Left renal cortex interstitium (tissue), 4 donors: ENCODE measurements at places on chromosomes 4 and X. TPM values are rescaled to one million over a fixed set of nuclear protein-coding genes. Genes with fewer than 3 reads are reported as not detected.

- no peak for DNase-seq
These were observed 25.1 kb upstream of the CLDN34 start for GRCh38 chrX:9942086-9942485.

DNA sequence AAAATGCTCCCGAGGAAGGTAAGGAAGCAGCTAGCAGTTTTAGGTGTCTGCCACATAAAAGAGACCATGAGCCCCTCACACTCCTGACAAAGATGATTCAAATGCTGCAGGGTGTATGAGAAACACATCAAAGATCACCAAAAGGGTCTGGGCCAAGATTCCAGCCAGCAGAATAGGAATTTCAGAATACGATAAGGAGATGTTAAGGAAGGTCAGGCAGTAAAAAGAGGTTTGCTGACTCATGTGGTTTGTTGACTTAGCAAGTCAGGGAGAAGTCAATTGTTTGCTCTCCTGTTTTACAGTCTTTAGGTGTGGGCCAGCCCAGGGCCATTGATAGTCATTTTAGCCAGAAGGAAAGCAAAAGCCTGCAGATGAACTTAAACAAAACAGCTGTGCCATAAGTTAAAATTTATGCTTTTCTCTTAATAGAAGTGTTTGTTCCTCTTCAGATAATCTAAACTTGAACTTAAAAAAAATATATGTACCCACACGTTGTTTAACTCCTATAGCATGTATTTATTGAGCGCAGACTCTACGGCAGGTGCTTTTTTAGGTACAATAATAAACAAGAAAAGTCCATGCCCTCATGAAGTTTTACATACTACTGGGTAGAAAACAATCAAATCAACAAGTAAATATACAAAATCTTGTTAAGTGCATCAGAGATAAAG is 115.6 kb downstream of the CAMK2D start:
- DNase-seq, result no peak

DNA sequence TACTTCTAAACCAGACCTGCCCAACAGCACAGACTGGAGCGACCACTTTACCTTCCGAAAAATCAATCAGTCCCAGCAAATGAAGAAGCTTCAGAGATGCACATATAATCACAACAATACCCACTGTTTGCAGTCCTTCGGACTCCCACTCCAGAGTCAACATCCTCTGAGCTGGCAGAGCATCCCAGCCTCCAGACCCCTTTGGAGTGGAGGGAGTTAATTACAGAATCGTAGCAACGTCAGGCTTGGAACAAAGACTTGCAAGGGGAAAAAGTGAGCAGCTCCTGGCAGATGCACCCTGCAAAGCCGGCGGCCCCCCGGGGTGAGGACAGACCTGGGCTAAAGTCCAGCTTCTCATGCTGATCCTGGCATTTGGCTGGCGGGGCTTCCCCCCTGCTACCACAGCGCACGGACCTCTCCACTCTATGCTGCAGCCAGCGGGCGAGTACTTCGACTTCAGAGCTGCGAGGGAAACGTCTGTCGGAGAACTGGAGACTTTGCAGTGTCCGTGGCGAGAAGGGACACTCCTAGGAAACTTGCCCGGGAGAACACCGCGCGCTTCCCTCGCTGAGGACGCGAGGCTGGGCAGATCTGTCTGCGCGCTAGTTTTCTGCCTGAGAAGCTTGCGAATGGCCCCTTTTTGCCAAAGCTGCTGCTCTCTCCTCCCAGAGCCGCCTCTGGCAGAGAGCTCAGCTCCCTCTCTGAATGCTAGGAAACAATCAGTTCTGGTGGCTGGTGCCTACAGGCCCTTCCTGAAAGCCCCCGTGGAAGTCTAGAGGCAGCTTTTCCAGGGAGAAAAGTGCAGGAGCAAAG is 283.7 kb downstream of the PACRGL start:
- peak; percentile 10 for DNase-seq

GRCh38 chr4:100504086-100504874 is 13.5 kb downstream of the EMCN start:
- DNase-seq, result no peak

DNA sequence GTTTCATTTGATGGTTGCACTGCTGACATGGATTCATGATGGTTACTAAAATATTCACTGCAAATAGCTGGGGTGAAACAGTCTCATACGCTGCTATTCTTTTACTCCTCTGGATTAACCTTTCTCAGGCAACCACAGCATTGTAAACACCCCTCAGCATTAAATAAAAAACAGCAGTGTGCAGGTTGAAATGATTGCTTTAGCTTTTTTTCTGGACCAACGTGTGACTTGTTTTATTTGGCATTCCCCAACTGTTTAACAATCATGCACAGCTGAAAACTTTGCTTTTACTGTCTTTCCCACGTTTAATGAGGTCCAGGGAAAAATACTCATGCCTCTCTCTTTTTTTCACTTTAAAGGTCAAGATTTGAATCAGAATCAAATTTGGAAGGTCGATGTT is 490.8 kb downstream of the RAPGEF2 start:
- no peak for DNase-seq

- DNase-seq, result no peak
These were observed 46.2 kb downstream of the STAP1 start for GRCh38 chr4:67604749-67605148.

DNA sequence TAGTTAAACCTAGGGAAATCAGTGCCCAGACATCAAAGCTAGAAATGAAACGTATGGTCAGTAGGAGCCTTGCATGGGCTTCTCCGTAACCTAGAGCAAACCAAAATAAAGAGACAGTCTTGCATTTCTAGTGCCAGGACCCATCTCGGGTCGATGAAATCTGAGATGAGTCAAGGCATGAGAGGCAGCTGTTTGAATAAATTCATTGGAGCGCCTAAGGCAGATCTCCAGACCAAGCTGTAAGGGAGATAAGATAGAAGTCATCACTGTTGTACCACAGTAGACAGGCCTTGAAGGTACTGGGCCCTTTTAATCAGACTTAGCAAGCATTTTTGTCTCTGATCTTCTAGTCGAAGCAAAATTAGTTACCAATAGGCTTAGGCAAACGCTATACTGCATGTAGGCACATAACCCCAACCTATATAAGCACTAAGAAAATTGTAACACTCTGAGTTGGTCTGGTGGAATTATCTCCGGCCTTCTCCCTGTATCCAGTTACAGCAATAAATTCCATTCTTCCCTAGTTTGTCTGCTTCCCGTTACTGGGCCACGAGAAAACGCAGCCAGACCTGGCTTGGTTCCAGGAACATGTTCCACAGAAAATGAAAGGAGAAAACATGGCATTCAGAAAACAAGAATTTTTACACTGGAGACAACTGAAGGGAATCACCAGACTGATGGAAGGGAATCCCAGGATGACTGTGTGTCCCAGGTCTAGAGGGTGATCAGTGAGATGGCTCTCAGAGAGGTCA is 21.1 kb upstream of the PAPSS1 start:
- DNase-seq, result no peak

- DNase-seq, result no peak
These were observed 178.4 kb upstream of the GALNT7 start for GRCh38 chr4:172989984-172990820.

- no peak for DNase-seq
These were observed 50.7 kb downstream of the PLAC1 start for GRCh38 chrX:134607523-134607922.

- DNase-seq, result no peak
These were observed 2343.1 kb downstream of the PCDH7 start for GRCh38 chr4:33063241-33063640.

DNA sequence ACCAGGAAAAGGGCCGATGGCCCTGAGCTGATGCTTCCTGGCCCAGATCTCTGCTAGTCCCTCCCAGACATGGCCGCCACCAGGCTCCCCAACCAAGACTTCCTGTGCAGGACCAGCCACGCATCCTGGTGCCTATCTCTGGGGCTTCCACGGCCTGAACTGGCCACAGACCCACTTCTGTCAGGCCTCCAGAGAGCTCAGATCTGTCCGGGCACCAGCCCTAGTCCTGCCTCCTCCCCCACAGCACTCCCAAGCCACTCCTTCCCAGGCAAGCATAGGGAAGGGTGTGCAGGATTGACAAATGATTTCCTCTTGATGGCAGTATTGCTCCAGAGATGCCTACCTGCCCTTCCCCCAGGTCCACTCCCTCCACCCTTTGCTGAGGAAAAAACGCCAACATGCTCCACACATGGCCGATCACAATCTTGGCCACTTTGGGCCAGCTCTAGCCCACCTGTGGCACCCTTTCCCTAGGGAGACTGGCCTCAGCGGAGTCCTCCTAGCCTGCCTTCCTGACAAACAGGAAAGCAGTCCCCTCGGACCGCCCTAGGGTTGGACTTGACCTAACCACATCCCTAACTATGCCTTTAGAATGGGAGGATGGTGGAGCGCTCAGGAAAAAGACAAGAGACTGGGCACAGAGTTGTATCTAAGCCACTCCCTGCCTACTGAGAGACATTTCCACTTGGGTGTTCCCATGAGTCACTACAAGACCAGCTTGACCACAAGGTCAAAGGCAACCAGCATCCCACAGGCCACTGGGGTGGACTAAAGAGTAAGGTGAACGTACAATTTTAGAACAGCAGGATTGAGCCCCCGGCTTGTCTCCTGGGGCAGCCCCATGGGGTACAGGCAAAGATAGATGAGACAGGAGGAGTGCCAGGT is 277.5 kb upstream of the AGTR2 start:
- DNase-seq, result no peak

GRCh38 chr4:71426381-71427042 is 87.7 kb downstream of the SLC4A4 start:
- DNase-seq, result no peak

GRCh38 chr4:151233600-151233999 is 43.4 kb upstream of the PRSS48 start:
- no peak for DNase-seq

- no peak for DNase-seq
These were observed 73.1 kb downstream of the PHEX start for GRCh38 chrX:22105231-22105630.

DNA sequence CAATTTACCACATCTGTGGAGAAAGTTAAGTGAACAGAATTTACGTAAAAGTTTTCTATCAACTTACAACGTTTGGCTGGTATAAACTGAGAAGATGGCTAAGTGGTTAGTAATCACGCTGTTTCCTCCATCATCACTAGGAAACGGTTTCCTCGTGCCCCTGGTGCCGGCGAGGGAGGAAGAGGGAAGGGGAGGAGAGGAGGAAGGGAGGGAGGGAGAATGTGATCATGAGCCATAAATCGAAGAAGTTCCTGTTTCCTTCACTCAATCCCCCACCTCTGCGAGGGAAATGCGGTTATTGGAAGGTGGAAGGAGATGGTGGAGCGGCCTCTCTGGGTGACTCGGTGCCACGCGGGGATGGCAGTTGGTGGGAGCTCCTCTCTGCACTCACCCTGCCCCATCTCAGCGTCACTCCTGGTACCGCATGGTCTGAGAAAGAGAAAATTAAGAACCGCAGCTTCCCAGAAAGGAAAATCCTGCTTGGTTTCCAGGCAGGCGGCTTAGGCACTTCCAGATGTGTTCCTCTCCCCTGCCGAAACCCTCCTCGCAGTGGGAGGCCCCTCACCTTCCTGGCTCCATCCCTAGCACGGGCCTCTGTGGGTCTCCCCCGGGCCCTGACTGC is 216.8 kb downstream of the AFAP1 start:
- DNase-seq, result no peak

DNA sequence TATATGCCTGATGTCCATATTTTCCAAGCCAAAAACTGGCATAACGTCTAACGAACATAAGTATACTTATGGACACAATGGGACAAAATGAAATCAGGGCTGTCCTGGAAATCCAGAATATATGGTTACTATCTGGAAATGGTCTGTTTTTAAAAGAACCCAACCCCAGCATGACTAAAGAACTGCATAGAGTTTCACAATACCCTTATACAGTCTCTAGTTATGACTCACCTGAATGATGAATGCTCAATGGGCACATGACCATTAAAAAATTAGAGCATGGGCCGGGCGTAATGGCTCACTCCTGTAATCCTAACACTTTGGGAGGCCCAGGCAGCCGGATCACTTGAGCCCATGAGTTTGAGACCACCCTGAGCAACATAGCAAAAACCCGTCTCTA is 31.8 kb downstream of the AMMECR1 start:
- no peak for DNase-seq

- peak; percentile 9 for DNase-seq
These were observed 97.1 kb downstream of the MRPL1 start for GRCh38 chr4:77959566-77960338.

- DNase-seq, result no peak
These were observed 146.1 kb downstream of the CBR4 start for GRCh38 chr4:168863719-168864647.

DNA sequence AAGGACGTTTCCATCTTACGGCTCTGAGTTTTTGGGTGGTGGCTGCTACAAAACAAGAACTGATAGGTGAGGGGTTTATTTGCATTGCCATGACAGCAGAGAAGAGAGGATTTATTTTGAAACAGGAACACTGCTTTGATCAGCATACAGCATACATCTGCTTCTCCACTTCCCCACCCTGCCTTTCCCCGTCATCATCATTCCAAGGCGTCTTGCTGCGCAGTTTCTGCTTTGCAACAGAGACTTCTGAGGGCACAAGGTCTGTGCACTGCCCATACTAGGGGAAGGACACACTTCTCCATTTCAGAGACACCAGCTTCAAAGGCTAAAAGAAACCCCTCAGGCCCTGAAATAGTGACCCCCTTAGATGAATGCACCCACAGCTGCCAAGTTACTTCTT is 19.1 kb downstream of the STARD8 start:
- DNase-seq, result no peak

DNA sequence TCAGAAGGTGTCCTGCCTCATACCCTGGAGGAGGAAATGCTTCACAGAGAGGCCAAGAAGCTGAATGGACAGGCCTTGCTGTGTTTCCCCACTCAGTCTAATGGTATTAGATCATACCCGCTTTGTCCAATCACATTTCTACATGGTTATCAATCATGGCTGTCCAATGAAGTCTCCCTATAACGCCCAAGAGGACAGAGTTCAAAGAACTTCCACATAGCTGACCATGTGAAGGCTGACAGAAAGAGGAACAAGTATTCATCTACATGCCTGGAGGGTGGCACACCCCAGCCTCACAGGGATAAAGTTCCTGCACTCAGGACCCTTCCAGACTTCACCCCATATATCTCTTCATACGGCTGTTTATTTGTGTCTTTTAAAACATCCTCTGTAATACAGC is 123.4 kb downstream of the MANBA start:
- DNase-seq, result no peak

PRR32 gene
- not detected for polyA plus RNA-seq

HPSE gene
- 0.94 TPM for polyA plus RNA-seq

SLC10A6 gene
- polyA plus RNA-seq, result not detected

TEX13D gene
- polyA plus RNA-seq, result not detected

SPOCK3 gene
- 7.3 TPM for polyA plus RNA-seq
